ENCODE measurements at places on chromosomes 4 and X.

DNA sequence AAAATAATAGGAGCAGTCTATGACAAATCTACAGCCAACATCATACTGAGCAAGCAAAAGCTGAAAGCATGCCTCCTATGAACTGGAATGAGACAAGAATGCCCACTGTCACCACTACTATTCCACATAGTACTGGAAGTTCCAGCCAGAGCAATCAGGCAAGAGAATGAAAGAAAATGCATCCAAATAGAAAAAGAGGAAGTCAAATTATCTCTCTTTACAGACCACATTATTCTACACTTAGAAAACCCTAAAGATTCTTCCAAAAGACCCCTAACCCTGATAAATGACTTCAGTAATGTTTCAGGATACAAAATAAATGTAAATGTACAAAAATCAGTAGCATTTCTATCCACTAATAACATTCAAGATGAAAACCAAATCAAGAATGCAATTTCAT lies 249.0 kb downstream of the STK32B start:
- no peak for DNase-seq

DNA sequence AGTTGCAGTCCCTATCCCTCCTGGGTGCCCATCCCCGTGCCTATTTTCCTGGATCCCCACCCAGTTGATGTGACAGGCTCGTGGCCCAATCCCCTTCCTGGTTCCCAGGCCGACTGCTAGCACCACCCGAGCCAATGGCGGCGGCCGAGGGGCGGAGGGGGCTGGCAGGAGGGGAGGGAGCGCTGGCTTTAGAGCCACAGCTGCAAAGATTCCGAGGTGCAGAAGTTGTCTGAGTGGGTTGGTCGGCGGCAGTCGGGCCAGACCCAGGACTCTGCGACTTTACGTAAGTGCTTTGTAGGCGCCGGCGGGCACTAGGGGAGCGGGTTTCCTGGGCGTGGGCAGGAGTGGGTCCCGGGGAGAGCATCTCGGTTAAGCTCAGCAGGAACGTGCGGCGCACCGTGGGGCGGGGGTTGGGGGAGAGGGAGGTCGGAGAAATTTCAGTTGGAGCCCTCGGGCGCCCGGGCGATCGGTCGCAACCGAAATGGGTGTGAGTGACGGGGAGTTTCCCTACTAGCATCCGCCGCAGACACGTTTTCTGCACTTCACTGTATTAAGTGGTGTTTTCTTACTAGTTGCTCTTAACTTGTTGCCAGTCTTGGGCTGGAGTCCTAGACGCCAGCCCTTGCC lies at the start of gene PLS3:
Gene PLS3 (plus strand): TSS at position 197 of the 627 bp plus-strand sequence. CDS start 49,077 bp downstream, outside the sequence.
- DNase-seq, result peak; percentile 90

DNA sequence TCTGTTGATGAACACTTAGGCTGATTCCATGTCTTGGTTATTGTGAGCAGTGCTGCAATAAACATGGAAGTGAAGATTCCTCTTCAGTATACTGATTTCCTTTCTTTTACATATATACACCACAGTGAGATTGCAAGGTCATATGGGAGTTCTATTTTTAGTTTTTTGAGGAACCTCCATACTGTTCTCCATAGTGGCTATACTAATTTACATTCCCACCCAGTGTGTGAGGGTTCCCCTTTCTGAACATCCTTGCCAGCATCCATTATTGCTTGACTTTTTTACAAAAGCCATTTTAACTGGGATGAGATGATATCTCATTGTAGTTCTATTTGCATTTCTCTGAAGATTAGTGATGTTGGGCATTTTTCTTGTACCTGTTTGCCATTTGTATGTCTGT lies 80.5 kb upstream of the GALNT7 start:
- DNase-seq, result no peak

DNA sequence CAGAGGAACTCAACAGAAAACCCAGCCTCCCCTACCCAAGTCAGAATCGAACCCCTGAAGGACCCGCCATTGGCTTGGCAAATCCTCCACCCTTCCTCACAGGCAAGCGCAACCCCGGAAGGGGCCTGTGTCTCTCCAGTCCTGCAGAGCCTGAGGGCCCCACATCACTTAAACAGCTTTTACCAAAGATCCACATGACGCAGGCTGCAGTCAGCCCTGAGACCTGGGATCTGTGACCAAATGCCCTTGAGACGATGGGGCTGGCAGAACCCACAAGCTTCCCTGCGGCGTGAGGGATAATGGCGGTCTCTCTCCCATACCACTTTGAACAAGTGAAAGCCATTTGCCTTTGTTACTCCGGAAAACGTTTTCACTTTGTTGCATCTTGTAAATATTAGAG lies 54.9 kb downstream of the ACOX3 start:
- DNase-seq, result no peak

- peak; percentile 55 for DNase-seq
Observed at GRCh38 chr4:74499986-74500781, 55.2 kb downstream of the AREG start.
